ENCODE measurements at places on chromosomes 3 and 15.

- no peak for DNase-seq
Observed at GRCh38 chr15:70406617-70407335, 309.1 kb upstream of the TLE3 start.

GRCh38 chr3:69116162-69116561, 6.2 kb downstream of the LMOD3 start:
- no peak for DNase-seq

GRCh38 chr15:72585476-72586058, 68.9 kb upstream of the GOLGA6B start:
- peak; percentile 47 for DNase-seq

DNA sequence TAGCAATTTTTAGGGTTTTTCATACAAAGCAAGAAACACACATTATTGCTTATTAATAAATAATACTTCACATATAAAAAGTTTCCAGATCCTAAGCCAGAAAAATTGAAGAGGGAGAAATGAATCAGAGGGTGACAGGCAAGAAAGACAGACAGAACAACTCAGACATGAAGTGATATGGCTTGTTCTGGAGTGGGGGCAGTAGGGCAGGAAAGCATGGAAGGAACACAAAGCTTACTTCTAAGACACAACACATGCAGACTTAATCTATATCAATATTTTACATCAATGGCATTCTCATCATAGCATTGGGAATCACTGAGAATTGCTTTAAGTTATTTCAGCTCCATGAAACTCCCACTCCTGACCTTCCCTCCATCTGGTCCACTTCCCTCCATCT, 24.4 kb downstream of the TNIK start:
- no peak for DNase-seq

GRCh38 chr3:72368331-72368975, 479.8 kb downstream of the SHQ1 start:
- no peak for DNase-seq

- DNase-seq: peak; percentile 57
Observed at GRCh38 chr15:98548139-98548971, 100.0 kb upstream of the IGF1R start.

DNA sequence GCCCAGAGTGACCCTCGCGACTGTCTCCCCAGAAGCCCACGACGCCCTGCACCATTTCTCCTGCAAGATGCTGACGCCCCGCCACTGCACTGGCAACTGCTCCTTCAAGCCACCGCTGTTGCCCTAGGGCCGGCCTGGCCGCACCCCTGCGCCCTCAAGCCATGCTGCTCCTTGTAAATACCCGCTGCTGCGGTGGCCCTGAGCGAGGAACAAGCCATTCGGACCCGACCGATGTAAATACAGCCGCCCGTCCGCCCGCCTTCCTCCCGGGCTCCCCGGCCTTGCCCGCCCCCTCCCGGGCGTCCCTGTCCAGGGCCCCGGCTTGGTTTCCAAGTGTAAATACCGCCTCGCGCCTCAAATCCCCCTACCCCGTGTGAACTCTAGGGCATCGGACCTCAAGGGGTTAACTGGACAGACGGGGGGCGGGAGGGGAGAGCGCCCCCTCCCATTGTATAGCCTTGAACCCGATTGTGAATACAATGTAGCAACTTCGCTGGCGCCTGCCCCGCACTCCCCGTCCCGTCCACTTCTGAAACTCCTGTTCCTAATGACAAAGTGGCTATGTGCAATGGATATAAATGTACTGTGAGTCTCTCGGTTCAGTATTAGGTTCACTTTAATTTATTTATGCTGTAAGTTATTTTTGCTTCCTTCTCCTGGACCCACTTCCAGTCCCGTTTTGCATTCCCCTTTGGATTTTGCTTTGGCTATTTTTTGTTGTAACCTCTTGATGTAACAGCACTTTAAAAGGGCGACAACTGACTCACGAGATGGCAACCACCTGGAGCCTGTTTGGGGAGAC, 5.9 kb downstream of the RNU6-1 start:
- DNase-seq: no peak

DNA sequence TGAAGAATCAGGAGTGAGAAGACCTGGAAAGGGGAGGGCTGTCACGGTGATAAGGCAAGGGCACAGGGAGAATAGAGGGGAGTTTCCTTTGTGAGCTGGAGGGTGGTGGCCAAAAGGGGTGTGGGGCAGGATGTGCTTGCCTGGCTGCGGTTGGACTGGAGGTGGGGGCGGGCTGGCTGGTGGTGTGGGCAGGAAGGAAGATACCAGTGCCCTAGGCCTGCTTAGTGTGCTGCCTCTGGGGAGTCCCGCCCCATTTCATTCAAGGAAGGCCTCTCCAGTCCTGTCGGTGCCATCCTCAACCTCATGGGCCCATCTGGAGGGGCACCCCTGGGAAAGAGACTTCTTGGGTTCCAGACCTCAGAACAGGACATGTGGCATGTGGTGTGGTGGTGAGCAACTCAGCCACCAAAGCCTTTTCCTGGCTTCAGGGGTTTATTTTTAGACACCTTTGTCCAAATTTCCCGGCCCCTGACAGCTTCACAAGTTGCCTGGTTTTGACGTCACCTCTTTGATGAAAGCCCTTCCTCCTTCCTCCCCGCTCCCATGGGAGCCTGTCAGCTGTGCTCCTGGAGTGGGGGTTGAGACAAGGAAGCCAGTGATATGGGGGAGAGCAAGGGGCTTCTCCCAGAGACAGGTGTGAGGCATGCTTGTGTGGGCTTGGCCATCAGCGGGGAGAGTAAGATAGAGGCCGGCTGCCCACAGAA, 15.6 kb downstream of the TEX264 start:
- no peak for DNase-seq

DNA sequence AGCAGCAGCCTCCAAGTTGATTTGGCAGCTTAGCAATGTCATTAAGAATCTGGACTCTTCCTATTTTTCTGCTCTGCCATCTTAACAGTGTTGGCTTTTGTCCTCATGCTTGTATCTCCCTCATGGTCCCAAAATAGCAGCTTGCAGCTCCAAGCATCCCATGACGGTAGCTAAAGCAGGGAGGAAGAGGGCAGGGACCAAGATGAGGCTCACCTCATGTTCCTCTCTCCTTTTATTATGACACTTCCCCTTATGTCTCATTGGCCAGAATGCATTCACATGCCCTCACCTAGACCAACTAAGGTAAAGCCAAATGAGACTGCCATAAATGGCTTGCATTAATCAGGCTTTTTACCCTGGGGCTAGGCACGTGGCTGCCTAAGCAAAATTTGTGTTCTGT, 382.4 kb downstream of the SHQ1 start:
- DNase-seq: no peak

- DNase-seq: no peak
Observed at GRCh38 chr3:12808587-12808986, 12.1 kb downstream of the CAND2 start.

GRCh38 chr15:68034081-68034480, 20.0 kb upstream of the PIAS1 start:
- DNase-seq: no peak

- no peak for DNase-seq
Observed at GRCh38 chr3:184662187-184662586, 49.7 kb downstream of the MAGEF1 start.

GRCh38 chr3:149181182-149181581, 40.4 kb downstream of the CP start:
- no peak for DNase-seq

- no peak for DNase-seq
Observed at GRCh38 chr3:129966876-129967275, 7.6 kb upstream of the TRH start.

GRCh38 chr3:56314842-56315241, 153.4 kb downstream of the ERC2 start:
- peak; percentile 92 for DNase-seq

GRCh38 chr15:57962887-57963286, 102.6 kb downstream of the ALDH1A2 start:
- no peak for DNase-seq

GRCh38 chr15:29568840-29569532, 253.3 kb downstream of the TJP1 start:
- peak; percentile 73 for DNase-seq
